ENCODE measurements at places on chromosomes 2 and 18.

DNA sequence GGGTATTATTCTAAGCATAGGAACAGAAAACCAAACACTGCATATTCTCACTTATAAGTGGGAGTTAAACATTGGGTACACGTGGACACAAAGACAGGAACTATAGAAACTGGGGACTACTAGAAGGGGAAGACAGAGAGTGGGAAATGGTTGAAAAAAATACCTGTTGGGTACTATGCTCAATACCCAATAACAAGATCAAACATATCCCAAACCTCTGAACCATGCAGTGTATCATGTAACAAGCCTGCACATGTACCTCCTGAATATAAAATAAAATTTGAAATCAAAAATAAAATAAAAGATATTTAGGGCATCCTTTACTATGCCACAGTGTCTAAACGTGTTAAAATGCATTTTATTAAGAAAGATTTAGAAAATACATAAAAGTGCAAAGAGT lies 221.0 kb upstream of the TFPI start:
- ATAC-seq, result no peak

- no peak for ATAC-seq
Measured at GRCh38 chr18:59393381-59393780, 34.3 kb upstream of the LMAN1 start.

DNA sequence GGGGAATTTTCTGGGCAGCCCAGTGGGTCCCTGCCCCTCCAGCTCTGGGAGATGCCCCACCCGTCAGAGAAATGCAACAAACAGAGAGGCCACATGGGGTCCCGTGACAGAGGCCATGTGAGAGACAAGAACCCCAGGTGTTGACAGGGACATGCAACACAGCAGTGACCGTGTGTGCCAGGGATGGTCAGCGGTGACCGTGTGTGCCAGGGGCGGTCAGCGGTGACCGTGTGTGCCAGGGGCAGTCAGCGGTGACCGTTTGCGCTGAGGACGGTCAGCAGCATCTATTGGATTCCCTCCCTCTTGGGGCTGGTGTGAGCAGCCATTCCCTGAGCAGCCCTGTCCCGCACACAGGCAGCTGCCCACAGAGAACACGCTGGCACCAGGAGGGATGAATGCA lies 146.6 kb upstream of the OTOS start:
- no peak for ATAC-seq

DNA sequence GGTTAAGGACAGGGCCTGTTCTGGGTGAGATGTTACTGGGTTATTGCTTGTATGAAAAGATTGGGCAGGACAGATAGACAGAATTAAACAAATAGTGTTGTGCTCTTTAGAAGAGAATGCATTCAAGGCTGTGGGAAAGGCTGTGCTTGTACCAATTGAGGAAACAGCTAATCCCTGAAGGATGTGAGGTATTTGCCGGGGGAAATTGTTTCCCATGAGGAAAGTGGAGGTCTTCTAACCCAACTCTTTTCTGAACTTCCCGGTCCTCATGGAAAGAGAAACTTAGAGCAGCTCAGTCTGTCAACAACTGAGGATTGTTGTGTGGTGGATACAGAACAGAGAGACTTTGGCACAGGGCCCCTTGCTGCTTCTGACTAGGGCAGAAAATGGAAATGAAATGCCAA lies 9.5 kb downstream of the SLC1A4 start:
- peak; percentile 39 for ATAC-seq

DNA sequence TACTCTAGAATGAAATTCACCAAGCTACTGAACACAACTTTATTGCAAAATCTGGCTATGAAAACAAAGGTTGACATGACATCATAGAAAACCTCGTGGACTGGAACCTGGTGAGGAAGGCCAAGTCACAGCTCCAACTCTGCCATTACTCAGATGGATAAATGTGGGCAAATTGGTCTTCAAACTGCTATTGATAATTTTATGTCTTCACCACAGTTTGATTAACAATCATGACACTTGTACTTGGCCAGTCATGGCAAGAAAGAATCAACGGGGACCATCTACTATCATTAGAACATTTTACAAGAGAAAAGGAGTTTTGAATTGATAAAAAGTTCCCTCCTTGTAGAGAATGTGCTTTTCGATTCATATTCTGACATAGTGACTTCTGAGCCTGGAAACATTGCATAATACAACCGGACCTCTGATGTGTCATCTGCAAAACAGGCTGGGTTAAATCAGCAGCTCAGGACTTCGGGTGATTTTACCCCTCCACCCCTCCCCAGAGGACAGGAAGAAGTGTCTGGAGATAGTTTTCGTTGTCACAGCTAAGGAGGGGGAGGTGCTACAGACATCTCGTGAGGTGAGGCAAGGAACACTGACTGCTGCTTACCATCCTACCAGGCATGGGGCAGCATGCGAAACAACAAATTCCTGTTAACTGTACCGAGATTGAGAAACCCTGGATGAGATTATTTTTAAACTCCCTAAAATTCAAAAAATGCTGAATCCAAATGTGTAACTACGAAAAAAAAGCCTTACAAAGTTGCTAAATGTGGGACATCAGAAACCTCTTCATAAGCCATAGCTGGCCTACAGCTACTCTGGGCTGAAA lies 8.4 kb downstream of the L3MBTL4 start:
- no peak for ATAC-seq

- no peak for ATAC-seq
Measured at GRCh38 chr2:205889114-205889513, 196.9 kb downstream of the INO80D start.

DNA sequence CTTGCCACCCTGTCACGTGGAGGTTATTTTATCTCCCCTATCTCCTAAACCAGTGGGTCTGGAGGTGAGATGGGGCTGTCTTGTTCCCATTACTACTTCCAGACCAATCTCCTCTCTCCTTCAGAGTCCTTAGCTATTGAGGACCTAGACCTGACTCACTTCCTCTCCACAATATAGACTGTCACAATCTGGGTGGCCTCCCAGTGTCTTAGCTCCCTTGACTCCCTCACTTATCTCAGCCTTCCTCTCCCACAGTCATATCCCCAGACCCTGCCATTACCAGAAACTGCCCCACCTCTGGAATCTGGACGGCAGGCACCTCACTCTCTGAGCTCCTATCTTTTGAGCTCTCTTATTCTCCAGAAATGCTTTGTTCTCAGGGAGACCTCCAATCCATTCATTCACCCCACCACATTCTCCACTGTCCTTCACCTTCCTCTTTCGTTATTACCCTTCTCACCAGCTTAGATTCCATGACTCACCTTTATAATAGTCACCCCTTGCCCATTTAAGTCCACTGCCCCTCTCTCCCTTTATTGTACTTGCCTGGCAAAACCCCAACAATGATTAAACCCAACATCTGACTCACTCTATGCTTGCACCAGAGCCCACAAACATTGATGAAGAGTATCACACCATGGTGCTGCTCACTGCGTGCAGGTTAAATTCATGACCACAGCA lies 23.3 kb upstream of the SIX3 start:
- no peak for ATAC-seq

DNA sequence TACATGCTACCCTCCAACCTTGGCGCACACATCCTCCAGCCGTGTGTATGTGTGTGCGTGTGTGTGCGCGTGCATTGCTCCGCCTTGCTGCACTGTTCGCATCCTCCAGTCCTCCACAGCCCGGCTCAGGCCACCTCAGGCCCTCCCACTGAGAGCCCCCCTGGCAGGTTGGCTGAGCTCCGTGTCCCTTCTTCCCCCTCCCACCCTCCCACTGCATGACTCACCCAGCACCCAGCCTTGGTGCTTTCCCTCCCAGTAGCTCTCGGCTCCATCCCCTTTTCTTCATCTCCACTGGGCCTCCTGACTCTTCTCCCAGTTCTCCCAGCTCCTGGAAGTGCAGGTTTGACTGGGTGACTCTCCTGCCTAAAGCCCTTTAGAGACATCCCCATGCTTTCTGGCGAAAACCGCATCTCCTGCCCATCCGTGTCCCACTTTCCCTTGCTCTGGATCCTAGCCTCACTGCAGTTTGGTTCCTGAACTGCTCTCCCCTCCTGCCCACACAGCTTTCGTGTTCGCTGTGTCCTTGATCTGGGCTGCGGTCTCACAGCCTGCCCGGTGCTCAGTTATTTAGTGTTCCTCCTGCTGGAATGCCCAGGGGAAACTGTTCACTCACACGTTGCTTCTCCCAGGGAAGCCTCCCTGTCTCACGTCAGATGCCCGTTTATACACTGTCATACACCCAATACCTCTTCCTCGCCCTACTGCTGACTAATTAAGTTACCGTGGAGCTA lies 4.9 kb downstream of the TMEM177 start:
- ATAC-seq, result no peak

- peak; percentile 88 for ATAC-seq
Measured at GRCh38 chr2:113138428-113139322, 11.3 kb downstream of the IL1RN start.

- ATAC-seq, result peak; percentile 98
Measured at GRCh38 chr18:42038936-42039335, 83.9 kb downstream of the PIK3C3 start.

GRCh38 chr18:29259838-29260237 lies 1082.9 kb upstream of the CDH2 start:
- peak; percentile 60 for ATAC-seq

DNA sequence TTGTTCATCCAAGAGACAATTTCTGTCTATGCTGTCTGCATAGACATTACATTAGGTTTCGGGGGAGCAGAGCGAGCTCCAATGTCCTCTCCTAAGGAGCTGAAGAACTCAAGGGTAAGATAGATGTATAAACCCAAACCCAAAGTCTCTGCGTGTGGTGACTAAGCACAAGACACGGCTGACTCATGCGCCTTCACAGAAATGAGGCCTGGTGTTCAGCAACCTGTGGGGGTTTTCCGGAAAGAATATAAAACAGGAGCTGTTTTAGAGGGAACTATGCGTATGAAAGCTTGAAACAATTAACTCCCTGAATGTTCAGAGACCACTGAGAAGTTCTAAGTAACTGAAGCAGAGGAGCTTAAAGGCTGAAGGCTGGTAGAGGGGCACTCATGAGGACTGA lies 154.7 kb downstream of the SOX11 start:
- ATAC-seq, result no peak

DNA sequence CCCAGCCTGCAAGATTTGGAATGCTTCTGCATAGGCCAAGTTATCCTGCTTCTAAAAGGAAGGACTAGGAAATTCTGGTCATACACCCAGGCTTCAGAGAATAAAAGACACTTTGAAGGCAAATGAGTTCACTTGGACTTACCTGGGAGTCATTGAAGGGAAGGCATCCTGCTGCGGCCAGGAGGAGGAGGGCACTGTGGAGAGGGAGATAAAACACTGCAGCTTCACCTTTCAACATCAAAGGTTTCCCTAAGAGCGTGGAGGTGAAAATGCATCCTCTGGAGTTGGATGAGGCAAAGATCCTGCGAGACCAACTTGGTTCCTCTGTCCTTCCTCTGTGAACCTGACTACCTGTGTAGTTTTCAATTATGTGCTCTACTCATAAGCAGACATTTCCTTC lies 79.5 kb upstream of the RIOK3 start:
- no peak for ATAC-seq

DNA sequence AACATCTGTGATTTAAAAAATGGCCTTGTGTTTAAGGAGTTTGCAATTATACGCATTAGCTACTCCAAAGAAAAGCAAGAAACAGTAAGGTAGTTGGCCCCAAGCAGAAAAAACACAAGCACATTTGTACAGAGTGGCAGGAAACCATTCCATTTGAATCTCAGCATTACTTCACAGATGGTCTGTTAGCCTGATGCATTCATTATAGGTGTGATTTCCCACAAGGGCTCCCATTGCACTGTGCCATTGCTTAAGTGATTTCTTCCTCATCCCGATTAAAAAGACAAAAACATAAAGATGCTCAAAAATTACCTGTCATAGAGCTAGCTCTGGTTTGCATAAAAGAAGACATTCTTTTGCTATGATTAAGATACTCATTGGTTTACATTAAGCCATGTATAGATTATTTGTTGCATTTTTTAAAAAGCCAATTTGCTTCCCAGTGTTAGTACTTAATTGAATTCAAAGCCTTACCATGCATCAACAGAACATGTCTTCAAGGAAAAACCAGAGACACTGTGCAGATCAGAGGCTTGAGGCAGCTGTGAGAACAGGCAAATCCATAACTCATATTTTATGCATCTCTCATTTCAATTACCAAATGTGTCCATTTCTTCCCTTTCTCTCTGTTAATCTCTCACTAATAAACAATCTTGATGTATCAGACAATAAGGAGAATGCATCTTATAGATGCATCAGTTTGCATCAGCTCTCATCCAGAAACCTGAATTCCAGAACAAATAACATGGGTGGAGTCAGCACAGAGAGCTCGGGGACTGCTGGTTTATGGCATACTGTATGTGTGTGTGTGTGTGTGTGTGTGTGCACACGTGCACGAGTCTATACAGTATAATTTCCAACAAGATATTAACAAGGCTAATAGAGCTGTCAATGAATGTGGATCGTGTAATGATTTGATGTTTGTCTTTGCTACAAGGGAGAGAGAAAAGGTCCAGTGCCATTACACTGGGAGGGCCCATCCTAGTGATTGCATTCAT lies 558.6 kb upstream of the HS6ST1 start:
- no peak for ATAC-seq

- ATAC-seq, result no peak
Measured at GRCh38 chr2:158488442-158489216, 31.9 kb downstream of the PKP4 start.
